Omental fat pad (tissue), 4 donors: ENCODE measurements at places on chromosomes 3 and 15.

DNA sequence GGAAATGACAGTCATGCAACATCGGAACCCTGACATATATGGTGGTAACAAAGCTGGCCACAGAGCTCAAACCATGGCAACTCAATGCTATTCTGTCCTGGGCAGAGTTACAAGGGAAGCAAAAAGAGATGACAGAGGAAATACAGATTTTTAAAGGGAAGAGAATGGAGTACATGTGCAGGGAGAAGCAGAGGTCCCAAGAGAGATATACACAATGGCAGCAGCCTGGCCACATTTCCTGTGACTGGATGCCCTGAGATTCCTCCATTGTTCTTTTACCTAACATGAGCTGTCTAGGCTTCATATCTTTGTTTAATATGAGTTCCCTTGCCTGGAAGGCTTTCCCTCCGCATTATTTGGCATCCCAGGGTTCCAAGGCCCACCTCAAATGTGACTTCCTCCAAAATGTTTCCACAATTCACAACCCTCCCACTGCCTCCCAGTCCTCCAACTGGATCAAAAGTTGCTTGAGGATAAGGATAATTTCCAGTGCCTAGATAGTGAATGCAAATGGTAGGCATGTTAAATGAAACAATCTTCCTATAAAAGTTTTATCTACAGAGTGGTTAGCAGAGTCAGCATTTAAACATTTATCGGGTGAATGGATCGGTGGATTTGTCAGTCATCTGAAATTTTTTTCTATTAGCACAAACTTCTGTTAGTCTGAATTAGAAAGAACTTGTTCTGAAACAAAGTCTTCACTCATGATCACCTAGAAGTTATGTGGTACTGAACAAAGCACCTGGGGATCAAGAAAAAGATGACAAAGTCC is 86.2 kb downstream of the DHX30 start:
- DNase-seq = no peak

DNA sequence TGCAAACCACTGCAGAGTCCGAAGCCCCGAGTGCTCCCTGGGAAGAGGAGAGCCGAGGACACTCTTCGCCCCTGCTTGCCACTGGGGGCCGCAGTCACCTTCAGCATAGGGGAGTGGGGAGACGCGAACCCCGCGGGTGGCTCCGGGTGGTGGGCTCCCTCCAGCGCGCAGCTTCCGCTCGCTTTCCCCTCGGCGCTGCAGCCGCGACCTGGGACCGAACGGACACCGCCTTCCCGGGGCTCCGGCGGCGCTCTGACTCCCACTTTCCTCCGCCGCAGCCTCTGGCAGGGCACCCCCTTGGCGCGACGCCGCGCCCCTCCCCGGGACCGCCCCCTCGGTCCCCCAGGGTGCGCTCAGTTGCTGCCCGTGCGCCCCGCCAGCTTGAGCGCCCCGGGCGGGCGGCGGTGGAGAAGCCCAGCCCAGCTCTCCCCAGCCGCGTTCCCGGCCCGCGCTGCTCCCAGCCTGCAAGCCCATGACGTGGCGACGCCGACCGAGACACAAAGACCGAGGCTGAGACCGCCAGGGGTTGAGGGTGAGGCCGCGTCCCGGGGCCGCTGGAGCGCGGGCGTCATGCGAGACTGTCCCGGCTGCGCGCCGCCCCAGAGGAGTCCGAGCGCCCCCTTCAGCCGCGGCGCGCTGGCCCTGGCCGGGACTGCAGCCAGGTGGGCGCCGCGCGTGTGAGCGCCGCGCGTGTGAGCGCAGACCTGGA is at the start of gene MINAR1:
Gene MINAR1, plus strand, starts transcription at position 701 of the 709 bp plus-strand sequence. CDS start 23,812 bp downstream, outside the sequence.
- no peak for DNase-seq

DNA sequence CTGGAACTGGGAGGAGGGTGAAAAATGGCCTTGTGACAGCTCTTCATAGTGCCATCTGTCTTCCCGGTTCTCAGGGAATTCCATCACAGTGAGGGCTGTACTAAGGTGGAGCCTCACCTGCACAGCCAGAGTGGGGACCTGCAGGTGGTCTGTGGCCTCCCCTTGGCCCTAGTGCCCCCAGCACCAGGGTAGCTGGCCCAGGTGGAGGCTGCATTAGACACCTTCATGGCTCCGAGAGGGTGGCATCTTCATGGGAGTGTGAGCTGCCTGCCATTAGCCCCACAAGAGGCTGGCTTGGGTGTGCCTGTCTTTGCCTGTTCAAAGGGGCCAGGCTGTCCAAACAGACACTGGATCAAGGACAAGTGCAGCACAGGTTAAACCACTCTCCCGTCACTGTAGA is 95.5 kb upstream of the PRR23E start:
- no peak for DNase-seq

DNA sequence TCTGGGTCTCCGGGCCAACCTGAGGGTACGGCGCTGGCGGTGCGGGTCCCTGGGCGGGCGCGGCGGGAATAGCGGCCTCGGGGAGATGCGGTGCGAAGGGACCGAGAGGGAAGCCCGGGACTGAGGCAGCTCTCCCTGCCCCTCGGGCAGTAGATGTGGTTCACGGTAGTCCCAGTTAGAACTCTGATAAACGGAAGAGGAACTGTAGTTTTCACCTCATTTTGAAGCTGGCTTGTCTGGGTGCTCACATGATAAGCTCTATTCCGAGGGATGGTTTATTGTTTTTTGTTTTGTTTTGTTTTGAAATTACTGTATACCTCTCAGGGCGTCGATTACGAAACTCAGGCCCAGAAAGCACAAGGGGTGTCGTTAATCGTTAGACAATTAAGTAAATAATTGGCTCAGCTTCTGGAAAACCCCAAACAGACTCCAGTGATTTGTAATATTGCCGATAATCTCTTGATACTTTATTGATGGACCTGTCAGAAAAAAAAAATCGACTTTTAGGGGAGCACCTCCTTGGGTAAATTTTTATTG is 413 bp downstream of the NUSAP1 start:
- DNase-seq = no peak

GRCh38 chr3:189288348-189289235 is 116.8 kb downstream of the TPRG1 start:
- DNase-seq = no peak

GRCh38 chr15:57727031-57727430 is 20.5 kb downstream of the POLR2M start:
- no peak for DNase-seq

GRCh38 chr15:55530861-55531313 is 22.9 kb upstream of the DNAAF4 start:
- no peak for DNase-seq
